ENCODE measurements at places on chromosomes 16 and 17.

- peak; percentile 24 for DNase-seq
Observed at GRCh38 chr17:42409523-42410318, 13.3 kb downstream of the CAVIN1 start.

GRCh38 chr16:1713933-1714332 is 7.9 kb downstream of the MAPK8IP3 start:
- DNase-seq = no peak

DNA sequence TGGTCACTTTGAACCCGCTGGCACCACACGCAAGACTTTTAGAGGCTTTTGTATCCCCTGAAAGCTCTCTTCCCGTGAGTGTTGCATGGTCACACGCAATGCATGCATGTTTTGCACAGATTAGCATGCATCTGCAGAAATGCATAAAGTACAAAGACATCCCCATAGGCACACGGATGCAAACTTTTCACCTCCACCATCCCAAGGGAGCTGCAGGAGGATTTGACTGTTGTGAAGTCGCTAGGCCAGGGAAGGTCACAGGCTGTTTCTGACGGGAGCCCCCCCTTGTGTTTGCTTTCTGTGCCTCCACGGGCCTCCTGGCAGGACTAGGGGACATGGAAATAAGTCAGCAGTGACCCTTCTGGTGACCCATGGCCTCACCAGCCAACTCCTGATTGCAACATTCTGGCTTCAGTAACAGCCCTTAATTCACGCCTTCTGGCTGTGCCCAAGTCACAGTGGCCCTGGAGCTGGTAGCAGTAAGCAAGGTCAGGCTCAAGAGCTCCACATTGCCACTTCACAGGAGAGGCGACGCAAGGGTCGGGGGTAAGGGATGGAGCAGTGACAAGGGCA is 45.1 kb downstream of the SOX9 start:
- no peak for DNase-seq

DNA sequence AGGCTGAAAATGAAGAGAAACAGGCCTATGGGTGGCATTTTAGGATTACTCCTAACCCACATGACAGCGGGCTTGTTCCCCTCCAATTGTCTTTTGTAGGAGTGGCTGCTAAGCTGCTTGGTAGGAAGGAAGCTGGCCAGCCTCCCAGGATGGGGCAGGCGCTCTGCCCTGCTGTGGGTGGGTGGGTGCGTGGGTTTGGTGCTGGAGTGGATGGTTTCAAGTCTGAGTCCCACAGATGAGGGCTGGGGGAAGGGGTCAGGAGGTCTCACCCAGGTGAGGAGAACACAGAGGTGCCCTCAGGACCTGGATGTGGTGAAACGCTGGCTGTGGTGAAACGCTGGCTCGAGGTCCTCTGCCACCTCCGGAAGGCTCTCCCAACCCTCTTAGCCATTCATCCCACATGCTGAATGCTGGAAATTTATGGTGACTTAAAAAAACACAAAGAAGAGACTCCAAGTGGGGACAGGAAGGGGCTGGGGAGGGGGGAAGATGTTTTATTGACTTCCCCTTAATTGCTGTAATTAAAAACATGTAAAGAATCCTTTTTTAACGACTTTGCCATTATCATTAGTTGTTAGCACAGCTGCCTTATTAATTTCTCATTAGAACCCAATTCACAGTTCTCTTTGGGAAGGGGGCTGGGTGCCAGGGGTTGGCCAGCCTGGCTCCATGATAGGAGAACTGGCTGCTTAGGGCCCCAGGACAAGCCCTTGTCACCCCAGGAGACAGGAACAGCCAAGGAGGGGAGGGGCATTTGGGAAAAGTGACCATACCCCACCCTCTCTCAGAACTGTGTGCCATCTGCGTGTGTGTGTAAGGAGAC is 153.5 kb upstream of the CDC42EP4 start:
- DNase-seq = no peak

All from CD14-positive monocyte (primary cell).